Brain pericyte (primary cell): ENCODE measurements at places on chromosomes 4 and X.

DNA sequence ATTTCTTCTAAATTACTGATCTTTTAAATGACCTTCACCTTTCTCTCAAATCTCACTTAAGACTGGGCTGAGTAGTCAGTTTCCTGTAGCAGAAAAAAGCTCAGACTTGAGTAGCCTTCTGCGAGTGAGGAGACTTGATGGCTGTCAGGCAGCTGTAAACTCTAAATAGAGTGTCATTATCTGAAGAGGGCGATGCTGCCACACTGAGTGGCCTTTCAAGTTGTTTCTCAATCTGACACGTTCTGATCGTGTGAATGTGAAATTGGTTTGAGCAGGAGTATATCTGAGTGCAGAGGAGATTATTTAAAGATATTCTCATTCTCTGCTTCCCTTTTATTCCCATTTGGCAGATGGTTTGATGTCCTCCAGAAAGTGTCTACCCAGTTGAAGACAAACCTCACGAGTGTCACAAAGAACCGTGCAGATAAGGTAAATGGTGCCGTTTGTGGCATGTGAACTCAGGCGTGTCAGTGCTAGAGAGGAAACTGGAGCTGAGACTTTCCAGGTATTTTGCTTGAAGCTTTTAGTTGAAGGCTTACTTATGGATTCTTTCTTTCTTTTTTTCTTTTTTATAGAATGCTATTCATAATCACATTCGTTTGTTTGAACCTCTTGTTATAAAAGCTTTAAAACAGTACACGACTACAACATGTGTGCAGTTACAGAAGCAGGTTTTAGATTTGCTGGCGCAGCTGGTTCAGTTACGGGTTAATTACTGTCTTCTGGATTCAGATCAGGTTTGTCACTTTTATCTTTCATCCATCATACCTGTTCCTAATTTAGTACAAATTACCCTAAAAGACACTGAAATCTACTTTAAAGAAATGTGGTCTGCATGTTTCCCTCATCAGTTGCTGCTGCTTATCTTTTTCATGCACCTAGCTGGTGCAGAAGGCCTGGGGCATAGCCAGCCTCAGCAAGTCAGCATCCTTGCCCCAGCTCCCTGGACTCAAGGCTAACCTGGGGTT, 74.3 kb upstream of the MSANTD1 start:
- no peak for DNase-seq

DNA sequence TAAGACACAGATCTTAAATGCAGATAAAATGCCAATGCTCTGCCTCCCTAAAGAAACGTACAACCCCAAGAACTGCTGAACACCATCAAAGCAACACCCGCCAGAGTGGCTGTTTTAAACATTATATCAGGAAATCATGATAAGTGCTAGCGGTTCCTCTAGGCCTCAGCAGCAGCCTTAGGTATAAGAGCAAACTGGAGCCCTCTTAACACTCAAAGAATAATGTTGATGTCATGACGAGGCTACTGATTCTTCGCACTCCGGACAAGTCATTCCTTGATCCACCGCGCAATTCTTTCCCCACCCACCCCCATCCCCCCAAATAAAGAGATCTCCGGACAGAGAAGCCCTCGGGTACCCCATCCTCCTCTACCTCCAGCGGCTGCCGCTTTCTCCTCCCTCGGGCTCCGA, 507 bp downstream of the LIN54 start:
- DNase-seq: no peak

- no peak for DNase-seq
These were observed 2.7 kb upstream of the ASB5 start for GRCh38 chr4:176271749-176272148.

- DNase-seq: no peak
These were observed 234.7 kb upstream of the DIAPH2 start for GRCh38 chrX:96449896-96450295.

GRCh38 chrX:44392767-44393166, 49.3 kb upstream of the EFHC2 start:
- DNase-seq: no peak

GRCh38 chrX:131747173-131747572, 203.3 kb downstream of the OR13H1 start:
- no peak for DNase-seq

GRCh38 chr4:30245140-30245539, 475.0 kb upstream of the PCDH7 start:
- DNase-seq: no peak

GRCh38 chr4:83610729-83611128, 74.8 kb downstream of the GPAT3 start:
- no peak for DNase-seq

DNA sequence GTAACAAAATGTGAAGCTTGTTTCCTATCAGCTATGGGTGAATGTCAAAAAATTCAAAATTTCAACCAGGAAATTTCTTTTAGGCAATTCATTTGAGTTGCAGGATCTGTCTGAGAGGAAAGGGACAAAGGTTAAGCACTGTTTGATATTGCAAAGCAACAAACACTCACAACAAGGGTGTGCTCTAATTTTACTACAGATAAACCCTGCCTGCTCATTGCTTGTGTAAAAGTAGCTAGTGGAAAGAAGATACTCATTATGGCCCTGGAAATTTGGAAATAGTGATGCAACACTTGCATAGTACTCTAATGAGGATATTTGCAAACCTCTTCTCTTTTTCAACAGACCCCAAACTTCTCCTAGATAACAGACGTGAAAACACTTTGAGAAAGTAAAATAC, 27.1 kb downstream of the FAM47E start:
- no peak for DNase-seq

- no peak for DNase-seq
These were observed 956.7 kb downstream of the GLUD2 start for GRCh38 chrX:122004127-122004526.

DNA sequence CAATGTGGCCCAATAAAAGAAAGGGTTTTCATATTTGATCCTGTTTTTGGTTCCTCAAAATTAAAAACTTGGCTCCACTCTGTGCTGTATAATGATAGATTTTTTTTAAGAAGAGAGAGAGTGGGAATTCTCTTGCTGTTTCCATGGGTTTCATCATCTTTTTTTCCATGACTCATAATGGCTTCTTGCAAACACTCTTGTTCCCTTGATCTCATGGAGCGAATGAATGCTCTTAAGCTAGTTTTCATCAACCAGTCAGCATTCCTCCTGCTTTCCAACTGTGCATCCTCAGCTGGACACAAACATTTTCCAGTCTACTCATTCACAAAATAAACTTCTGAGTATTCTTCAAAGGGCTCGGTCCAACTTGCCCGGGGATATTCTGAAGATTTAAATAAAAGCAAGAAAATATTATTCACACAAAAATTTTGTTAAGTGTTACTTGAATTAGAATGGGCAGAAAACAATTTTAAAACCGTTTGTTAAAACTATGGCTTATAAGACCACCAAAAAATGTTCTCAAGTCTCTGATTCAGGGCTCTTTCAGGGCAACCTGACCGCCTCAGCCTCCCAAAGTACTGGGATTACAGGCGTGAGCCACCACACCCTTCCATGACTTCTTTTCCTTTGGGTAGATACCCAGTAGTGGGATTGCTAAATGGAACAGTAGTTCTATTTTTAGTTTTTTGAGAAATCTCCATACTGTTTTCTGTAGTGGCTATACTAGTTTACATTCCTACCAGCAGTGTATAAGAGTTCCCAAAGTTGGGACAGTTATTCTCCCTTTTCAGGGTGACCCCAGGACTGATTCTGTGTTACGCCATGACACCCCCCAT, 64.7 kb downstream of the TMEM156 start:
- DNase-seq: peak; percentile 96

DNA sequence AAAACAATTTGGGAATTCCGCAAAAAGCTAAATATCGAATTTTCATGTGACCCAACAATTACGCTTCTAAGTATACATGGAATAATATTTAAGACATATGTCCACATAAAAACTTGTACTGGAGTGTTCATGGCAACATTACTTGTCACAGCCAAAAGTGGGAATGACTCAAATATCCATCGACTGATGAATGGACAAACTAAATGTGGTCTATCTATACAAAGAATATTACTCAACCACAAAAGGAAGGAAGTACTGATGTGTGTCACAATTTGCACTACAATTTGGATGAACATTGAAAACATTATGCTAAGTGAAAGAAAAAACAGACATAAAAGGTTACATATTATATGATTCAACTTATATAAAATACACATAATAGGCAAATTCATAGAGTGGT, 71.9 kb downstream of the AFF2 start:
- no peak for DNase-seq

DNA sequence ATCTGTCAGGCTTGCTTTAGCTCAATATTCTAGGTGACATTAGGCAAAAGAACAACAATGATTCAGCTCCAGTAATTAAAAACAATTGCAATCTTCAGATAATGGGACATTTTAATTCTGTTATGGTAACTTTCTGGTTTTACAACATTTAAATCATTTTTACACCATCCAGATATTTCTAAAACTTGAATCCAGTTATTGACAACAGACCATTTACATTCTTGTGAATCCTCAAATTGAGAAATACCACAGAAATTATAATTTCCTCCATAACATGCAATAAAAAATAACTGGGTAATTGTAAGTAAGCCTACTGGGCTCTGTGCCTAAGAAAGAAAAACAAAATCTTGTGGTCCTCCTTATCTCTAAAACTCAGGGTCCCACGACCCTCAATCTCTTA, 195.0 kb upstream of the S100G start:
- no peak for DNase-seq

DNA sequence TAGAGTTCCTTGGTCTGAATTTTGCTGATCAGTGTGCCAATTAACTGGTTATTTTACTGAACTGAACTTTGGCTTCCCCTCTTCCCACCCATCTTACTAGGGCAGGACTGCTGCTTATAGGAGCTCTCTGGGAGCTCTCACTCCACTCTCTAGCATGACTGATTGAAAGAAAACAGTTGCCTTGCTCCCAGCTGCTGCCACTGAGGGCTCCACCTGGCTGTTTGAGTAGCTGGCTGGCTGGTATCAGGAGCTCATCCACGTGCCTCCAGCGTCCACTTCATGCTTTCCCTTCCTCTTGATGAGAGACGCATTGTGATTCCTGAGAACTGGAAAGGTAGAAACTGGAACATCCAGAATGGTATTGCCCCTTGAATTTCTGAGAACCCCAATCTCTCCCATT, 73.0 kb upstream of the KLHL13 start:
- no peak for DNase-seq

GRCh38 chrX:12988797-12989196, 13.9 kb downstream of the TMSB4X start:
- no peak for DNase-seq

- no peak for DNase-seq
These were observed 483 bp downstream of the USP27X start for GRCh38 chrX:49879656-49880277.

DNA sequence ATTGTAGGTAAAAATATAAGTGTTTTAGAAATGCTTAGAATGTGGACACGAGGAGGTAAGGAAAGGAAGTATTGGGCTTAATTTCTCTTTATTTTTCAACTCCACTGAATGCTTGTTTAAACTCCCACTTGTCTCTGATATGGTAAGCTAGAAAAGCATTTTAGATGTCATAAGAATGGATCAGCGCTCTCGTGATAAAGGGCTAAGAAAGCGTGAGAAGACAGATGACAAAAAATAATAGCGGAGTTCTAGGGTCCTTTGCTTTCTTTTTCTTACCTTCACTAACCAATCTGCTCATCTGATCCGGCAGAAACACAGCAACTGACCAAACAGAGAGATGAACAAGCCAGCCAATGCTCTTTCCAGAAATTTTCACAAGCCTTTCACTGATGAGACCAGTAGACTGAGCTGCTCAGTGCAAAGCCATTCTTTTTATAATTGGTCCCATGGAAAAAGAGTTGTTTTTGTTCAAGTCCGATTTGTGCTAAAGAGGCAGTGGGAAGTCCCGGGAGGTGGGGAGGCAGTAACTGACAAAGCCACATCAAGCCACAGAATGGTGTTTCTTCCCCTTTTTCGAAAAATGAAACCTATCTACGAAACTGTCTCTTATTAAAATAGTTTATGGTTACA, at the start of gene TASL:
TSS of gene TASL (minus strand) at position 405 of the 630 bp plus-strand sequence. CDS start 17,411 bp downstream, outside the sequence.
- no peak for DNase-seq

DNA sequence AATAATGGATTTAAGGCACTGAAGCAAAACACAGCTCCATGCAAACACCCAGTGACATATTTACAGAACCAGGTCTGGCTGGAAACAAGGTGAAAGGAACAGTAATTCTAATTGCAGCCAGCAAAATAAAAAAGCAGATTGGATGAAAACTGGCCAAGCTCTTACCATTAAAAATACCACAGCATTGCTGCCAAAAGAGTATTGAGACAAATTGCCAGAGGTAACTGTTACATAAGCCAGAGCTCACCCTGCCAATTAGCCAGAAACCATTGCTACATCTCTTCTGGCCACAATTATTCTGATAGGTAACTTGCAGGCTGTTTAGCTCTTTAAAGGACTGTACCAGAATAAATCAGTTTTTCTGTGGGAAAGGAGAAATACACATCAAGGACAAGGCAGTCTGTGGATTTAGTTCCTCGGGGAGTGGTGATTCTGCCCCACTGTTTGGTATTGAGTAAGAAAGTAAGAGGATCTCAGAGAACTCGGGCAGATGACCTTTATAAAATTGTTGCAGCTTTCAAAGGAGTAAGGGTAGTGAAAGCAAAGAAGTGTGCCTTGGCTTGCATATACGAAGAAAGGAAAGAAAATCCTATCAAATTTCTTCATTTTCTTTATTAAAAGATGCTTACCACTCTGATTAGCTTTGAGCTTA, 369.5 kb downstream of the PPP3CA start:
- DNase-seq: no peak

- DNase-seq: no peak
These were observed 487.4 kb downstream of the INPP4B start for GRCh38 chr4:142358656-142359055.

GRCh38 chr4:114312338-114312737, 286.3 kb upstream of the UGT8 start:
- DNase-seq: no peak
